DMS79 treated with DMSO at 0.1 percent for 48 hours (cell line): ENCODE measurements at places on chromosomes 16 and 17.

GRCh38 chr16:66983033-66983432 lies 5.4 kb upstream of the CES4A start:
- DNase-seq, result no peak

DNA sequence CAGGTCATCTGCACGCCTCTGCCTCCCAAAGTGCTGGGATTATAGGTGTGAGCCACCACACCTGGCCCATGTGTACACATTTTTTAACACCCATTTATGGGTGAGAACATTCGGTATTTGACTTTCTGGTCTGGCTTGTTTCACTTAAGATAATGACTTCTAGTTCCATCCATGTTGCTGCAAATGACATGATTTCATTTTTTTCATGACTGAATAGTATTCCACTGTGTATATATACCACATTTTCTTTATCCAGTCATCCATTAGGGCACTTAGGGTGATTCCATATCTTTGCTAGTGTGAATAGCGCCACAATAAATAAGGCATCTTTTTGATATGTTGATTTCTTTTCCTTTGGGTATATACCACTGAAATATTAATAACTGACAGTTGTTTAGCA lies 5.6 kb downstream of the ALOX12B start:
- DNase-seq, result no peak

DNA sequence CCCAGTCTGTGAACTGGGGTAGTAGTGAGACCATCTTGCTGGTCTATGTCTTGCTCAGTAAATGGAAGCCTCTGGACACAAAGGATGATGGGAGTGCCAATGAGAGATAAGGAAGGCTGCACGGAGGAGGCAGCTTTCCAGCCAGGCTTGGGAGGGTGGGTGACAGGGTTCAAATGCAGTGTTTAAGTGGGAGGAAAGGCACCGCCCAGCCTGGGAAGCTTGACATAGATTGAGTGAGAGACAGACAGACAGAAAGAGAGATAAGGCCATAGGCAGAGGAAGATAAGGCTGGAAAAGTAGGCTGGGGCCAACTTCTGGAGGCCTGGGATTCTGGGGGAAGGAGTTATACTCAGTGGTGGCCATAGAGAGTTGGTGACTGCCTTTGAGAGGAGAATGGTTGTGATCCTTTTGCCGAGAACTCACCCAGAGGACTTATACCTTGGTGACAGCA lies 7.2 kb upstream of the COL1A1 start:
- no peak for DNase-seq

- DNase-seq, result no peak
Measured at GRCh38 chr17:74408262-74408661, 23.6 kb upstream of the GPRC5C start.

GRCh38 chr16:86763819-86764218 lies 185.5 kb downstream of the FOXL1 start:
- DNase-seq, result no peak

GRCh38 chr16:5019775-5020174 lies 14.0 kb downstream of the NAGPA start:
- no peak for DNase-seq

DNA sequence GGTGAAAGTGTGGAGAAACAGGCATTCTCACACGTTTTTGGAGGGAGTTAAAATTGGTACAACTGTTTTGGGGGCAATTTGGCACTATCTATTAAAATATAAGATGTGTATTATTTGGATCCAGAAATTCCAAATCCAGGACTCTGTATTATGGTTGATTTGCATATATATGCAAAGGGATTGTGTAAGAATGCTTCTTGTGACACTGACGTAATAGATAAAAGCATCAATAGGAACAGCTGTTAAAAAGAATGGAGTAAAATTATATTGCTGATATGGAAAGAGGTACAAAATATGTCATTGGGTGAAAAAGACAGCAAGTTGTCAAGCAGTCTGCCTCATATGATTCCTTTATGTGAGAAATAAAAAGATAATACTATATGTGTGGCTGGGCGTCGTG lies 17.3 kb downstream of the FA2H start:
- DNase-seq, result no peak

DNA sequence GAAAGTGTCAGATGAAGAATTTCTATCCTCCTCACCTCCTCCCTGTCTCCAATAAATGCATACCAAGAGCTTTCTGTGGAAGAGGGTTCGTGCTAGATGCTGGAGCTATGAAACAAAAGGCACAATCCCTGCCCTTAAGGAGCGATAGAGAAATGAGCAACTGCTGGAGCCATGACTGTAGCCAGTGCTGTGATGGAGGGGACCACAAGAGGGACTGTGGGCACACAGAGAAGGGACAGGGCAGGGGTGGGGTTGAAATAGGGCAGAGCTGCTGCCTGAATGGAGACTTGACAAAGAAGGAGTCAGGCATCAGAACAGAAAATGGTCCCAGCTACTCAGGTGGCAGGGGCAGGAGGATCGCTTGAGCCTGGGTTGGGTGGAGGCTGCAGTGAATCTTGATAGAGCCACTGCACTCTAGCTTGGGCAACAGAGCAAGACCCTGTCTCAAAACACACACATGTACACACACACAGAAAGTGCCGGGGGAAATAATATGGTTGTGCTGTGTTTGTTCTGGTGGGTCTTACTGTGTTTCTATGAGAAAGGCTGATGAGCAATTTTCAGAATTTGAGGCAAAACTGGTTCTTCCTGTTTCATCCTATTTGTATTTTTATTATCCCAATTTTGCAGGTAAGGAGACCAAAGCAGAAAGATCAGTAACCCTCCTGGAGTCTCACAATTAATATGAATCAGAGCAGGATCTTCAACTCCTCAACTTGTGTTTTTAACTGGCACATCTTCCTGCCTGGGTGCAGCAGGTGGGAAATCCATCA lies 16.5 kb downstream of the TMEM98 start:
- no peak for DNase-seq

- DNase-seq, result peak; percentile 79
Measured at GRCh38 chr16:53091466-53092211, 36.8 kb downstream of the CHD9 start.

- DNase-seq, result no peak
Measured at GRCh38 chr17:27345141-27345904, 51.4 kb downstream of the WSB1 start.

- peak; percentile 16 for DNase-seq
Measured at GRCh38 chr16:85215478-85216118, 103.3 kb upstream of the CIBAR2 start.

GRCh38 chr16:88628512-88628974 lies 9.8 kb upstream of the IL17C start:
- DNase-seq, result no peak

DNA sequence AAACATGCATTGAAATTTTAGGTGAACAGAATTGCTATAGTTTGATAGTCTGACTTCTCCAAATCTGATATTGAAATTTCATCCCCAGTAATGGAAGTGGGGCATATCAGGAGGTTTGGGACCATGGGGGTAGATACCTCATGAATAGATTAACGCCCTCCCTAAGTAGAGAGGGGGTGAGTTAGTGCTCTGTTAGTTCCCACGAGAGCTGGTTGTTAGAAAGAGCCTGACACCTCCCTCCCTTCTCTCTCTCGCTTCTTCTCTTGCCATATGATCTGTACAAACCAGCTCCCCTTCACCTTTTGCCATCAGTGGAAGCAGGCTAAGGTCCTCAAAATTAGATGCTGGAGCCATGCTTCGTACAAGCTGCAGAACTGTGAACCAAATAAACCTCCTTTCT lies 78.8 kb downstream of the BRIP1 start:
- no peak for DNase-seq

DNA sequence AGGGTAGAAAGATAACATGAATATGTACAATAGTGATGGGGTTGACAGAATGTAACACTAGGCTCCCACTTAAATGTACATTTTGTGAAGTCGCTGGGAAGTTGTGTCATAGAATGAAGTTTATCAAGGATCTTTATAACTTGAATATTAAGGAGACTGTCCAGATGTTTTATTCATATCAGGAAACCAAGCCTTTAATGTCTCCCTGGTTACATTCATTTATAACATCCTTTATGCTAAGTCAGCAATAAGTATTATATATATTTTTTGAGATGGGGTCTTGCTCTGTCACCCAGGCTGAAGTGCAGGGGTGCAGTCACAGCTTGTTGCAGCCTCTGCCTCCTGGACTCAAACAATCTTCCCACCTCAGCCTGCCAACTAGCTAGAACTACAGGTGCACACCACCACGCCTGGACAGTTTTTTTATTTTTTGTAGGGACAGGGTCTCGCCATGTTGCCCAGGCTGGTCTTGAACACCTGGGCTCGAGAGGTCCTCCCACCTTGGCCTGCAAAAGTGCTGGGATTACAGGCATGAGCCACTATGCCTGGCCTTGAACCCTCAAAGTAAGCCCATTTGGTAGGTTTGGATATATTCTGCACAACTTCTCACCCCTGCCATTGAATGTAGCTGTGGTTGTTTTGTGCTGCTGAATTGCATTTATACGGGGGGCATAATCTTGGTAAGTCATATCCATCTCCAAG lies 14.1 kb downstream of the CLTC start:
- no peak for DNase-seq

- no peak for DNase-seq
Measured at GRCh38 chr16:54211203-54211602, 75.4 kb downstream of the IRX3 start.

DNA sequence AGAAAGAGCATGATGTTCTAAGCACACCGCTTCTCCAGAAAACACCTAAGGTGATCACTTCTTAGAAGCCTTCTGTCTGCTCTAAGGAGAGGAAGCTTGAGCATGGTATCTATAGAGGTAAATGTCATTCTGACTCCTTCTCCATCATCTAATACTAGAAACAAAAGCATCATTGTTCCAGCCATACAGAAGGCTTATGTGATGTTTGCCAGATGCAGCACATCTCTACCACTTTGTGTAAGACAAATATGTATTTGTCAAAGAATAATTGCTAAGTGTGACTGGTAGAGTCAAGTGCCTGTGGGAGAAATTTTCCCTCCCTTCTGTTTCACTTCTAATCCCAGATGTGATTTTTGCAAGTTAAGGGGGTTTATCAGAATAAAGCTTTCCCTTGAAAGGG lies 217.1 kb downstream of the HS3ST3A1 start:
- DNase-seq, result no peak

- DNase-seq, result no peak
Measured at GRCh38 chr17:9072696-9073339, 51.5 kb downstream of the NTN1 start.

- DNase-seq, result no peak
Measured at GRCh38 chr16:262121-262745, 13.5 kb downstream of the RGS11 start.

DNA sequence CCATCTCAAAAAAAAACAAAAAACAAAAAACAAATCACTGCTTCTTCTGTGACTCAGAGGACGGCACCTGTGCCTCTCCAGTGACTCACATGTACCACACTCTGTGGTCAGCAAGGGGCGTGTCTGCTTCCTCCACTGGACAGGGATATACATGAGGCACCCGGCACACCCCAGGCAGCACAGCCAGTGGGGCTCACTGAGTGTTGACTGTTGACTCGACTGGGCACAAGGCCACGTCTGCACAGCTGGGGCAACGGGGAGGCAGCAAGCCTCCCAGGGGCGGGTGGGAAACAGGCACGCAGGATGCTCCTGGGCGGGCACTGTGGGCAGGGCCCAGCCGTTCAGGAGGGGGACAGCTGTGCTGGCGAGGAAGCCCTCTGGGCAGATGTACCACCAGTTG lies 64.1 kb downstream of the TIMM22 start:
- DNase-seq, result no peak

DNA sequence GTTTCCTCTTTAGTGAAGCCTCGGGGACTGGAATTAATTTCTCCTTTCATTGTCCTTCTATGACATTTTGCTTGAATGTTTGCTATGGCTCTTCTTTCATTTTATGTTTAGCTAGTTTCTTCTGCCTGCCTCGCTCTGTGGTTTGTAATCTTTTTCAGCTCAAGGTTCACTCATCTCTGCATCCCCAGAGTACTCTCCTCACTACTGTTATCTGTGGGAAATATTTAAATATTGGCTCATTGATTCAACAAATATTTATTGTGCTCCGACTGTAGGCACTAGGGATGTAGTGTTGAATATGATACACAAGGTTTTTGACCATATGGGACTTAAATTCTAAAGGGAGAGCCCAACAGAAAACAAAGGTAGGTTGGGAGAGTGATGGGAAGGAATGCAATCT lies 195.9 kb downstream of the PHKB start:
- no peak for DNase-seq

GRCh38 chr16:81515281-81515680 lies 70.7 kb downstream of the CMIP start:
- DNase-seq, result peak; percentile 63

GRCh38 chr17:64515419-64515818 lies 8.6 kb downstream of the CEP95 start:
- no peak for DNase-seq

GRCh38 chr17:48376682-48377325 lies 53.2 kb downstream of the SKAP1 start:
- DNase-seq, result no peak

- no peak for DNase-seq
Measured at GRCh38 chr16:22641131-22641628, 130.5 kb downstream of the NPIPB5 start.

DNA sequence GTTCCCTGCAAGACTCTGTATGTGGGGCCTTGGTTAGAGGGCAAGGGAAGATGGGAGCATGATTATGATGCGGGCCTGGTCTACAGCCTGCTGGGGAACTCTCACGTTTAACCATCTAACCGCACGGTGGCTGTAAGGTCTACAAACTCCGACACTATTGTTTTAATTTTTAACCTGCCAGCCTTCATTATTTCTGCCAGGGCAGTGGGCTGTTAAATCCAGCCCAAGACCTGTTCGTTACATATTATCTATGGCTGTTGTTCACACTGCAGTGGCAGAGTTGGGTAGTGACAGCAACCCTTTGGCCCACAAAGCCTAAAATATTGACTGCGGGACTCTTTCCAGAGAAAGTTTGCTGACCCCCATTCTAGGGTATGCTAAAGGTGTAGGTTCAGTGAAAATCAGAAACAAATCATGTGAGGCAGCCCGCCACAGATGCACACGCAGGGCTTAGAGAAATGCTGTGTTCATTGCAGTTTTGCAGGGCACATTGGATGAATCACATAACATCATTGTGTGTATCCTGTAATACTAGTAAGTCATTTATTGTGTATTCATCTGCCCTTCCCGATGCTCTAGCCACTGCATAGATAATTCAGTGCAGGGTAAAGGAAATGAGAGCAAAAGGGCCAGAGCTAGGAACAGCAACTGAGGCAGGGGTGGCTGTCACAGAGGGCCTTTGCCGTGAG lies 14.3 kb downstream of the SNX29 start:
- DNase-seq, result no peak

DNA sequence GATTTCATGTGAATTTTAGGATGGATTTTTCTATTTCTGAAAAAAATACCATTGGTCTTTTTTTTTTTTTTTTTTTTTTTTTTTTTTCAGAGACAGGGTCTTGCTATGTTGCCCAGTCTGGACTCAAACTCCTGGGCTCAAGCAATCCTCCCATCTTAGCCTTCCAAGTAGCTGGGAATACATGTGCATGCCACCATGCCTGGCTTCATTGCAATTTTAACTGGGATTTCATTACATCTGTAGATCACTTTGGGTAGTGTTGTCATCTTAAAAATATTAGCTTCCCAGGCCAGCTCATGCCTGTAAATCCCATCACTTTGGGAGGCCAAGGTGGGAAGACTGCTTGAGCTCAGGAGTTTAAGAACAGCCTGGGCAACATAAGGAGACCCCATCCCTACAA lies 54.8 kb downstream of the TOM1L2 start:
- no peak for DNase-seq

- peak; percentile 5 for DNase-seq
Measured at GRCh38 chr17:1455291-1455796, 688 bp downstream of the CRK start.
